ENCODE measurements at places on chromosomes 4 and X.

DNA sequence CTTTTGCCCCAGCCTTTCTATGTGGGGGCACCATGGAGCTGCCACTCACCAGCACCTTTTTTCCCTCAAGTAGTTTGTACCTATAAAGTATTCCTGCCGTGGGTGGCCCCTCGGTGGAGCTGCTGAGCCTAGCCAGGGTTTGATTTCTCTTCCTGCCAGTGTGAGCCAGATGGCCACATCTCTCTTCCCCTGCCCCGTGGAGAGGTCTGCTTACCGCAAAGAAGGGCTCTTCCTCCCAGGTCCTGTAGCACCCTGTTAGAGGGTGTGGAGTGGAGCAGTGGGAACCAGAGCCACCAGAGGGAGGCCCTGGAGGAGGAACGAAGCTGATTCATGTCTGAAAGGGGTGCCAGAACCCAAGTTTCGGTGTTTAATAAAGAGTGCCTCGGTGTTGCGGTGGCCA, 95.4 kb downstream of the PTTG2 start:
- no peak for ATAC-seq

DNA sequence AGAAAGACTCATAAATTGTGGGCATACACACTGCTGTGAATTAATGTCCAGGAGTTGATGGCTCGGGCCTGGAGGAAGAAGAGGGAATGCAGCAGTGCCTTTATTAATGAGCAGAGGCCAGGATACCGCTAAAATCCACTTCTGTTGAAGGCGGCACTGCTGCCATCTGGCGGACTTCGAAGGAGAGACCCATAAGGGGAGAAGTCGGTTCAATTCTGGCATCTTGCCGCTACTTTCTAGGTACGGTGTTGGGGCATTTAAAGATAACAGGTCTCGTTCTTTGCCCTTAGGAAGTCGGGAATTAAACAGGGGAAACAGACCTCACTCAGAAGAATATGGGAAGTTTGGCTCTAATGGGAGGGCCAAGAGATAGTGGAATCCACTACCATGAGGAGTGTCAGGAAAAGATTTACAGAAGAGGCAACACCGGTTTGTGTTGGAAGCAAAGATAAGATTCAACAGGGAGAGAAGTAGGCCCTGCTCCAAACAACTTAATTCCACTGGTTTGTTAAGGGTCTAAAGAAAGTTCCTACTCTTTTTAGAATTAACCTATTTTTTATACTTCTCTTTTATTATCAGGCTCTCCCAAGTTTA, 133.6 kb upstream of the GIMD1 start:
- peak; percentile 47 for ATAC-seq

DNA sequence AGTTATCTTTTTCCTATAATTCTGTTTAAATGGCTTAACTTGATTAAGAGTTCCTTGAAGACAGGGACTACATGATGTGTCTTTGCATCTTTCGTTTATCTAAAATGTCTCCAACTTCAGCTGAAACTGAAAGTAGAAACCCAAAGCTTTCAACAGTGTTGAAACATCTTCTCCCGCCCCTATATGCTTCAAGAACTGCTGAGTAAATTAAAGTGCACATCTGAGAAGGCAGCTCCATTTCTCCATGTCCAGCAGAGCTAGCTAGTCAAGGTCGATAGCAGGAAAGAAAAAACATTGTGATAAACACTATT, 185.7 kb upstream of the TBL1X start:
- ATAC-seq = no peak

GRCh38 chrX:28586286-28586685, 960 bp upstream of the IL1RAPL1 start:
- no peak for ATAC-seq

All from stimulated activated memory B cell treated with anti-CD40 and anti-IgM and Interleukin-4, amounts not matched to agents 10 μg/mL and 1 μg/mL and 100 μg/mL, for 72 hours (primary cell).